GM04503 (cell line): ENCODE measurements at places on chromosomes 6 and 20.

GRCh38 chr20:4369798-4370124, 351.9 kb upstream of the PRND start:
- no peak for DNase-seq

DNA sequence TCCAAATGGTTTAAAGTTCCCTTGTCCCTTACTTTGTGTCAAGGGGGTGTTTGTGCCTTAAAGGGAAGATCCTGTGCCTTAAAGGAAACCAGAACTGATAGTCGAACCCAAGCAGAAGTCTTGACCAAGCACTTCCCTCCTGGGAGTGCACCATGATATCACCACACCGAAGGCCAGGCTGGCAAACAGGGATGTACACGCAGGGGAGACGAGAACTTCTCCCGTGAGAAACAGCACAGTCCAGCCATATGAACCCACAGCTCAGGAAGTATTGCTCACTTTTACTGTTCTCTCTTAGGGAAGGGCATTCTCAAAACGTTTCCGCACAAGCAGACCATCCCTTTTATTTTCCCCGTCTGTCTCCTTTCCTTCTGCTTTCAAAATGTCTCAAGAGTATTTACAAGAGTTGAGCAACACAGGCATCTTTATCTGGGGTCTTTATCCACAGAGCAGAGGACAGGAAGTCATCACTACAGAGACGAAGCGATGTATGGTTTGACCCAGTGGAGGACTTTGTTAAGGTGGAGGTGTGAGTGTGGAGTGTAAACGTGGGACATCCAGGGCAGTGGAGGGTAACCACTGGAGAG, 12.8 kb upstream of the SERPINB1 start:
- no peak for DNase-seq

- no peak for DNase-seq
These were observed 160.8 kb downstream of the TBXT start for GRCh38 chr6:166006900-166007301.

GRCh38 chr20:19867074-19867473, 109.0 kb downstream of the RIN2 start:
- no peak for DNase-seq

GRCh38 chr20:7196481-7196880, 429.0 kb downstream of the BMP2 start:
- DNase-seq: no peak

- no peak for DNase-seq
These were observed 827.5 kb upstream of the CITED2 start for GRCh38 chr6:140201787-140202458.

GRCh38 chr6:81772741-81773140, 20.3 kb upstream of the TENT5A start:
- no peak for DNase-seq
